ENCODE measurements at places on chromosomes 11 and 22. TPM values are rescaled to one million over a fixed set of nuclear protein-coding genes. Genes with fewer than 3 reads are reported as not detected.

GRCh38 chr11:100734743-100735527 lies 47.8 kb downstream of the ARHGAP42 start:
- peaks cover 25% of the 10 kb centered on the region for H3K4me1 ChIP-seq
- H3K36me3 ChIP-seq, result peaks cover 4% of the 10 kb centered on the region
- no peak for DNase-seq
- H3K27ac ChIP-seq, result no peak overlapping the region
- no peaks in the 10 kb centered on the region for H3K27me3 ChIP-seq

DNA sequence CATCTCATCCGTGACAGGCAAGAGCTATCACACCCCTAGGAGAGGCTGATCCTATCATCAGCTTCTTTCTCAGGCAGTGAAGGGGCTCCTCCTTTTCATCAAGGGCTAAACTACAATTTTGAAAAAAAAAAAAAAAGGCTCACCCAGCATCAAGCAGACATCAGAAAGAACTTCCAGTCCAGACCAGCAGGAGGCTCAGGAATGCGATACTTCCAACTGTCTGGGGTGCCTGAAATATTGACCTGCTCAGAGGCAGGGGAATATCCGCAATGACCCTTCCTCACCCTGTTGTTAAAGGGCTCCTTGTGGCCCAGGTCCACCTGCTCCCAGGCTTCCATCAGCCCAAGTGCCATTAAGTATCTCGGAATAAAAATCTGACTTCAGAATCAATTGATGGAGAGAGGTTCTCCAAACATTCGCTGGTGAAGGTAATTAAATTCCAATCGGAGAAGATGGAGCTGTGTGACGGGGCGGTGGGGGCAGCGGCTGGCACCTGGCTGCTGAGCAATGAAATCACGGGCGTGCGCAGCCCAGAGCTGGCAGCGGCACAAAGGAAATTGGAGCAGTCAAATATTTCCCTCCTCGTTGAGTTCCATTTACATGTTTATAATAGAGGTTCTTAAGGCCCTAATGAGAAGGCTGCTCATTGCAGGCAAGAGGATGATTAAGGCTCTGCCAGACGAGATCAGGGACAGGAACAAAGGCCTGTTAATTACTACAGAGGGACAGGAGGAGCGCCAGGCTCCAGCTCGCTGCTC lies 69.0 kb upstream of the THY1 start:
- H3K4me3 ChIP-seq, result no peak overlapping the region
- H3K36me3 ChIP-seq, result no peaks in the 10 kb centered on the region
- no peak for DNase-seq
- H3K4me1 ChIP-seq, result no peaks in the 10 kb centered on the region
- no peak overlapping the region for H3K27ac ChIP-seq

DNA sequence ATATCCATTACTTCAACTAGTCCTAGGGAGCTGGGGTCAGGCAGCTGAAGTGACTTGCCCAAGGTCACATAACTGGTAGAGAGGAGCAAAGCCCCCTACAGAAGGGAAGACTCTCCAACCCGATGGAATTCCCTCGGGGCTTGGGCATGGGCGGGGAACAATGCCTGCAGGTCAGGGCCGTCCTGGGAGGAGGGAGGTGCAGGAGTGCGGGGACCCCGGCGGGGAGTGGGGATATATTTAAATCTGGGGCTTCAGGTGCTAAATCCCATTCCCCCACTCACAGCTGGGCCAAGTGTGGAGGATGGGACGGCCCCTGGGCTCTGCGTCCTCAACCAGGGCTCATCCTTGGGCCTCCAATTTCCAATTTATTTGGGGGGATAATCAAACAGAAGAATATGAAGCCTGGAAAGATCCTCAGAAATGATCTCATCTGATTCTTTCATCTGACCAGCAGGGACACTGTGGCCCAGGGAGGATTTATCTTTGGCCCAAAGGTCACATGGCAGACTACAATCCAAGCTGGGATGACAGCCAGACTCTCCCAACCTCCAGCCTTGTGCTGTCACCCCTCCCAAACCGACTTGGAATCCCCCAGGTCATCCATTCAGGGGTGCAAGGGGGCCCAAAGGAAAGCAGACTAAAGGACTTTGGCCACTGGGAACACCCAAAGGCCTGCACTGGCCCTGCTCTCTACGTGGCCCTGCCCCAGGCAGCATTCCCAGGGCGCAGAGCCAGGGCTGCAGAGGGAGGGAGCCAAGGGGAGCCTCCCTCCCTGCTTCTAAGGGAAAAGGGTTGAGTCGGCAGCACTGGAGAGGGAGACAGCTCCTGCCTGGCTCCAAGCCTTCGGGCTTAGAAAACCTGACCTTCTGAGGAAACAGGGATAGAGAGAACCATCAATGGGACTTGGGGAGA lies 8.7 kb upstream of the C1QTNF6 start:
- peak overlapping the region; percentile 52 for H3K4me3 ChIP-seq
- H3K27ac ChIP-seq, result peak overlapping the region; percentile 95
- DNase-seq, result no peak
- no peaks in the 10 kb centered on the region for H3K27me3 ChIP-seq
- peaks cover 4% of the 10 kb centered on the region for H3K36me3 ChIP-seq

- DNase-seq, result no peak
- peaks cover 36% of the 10 kb centered on the region for H3K27me3 ChIP-seq
- no peak overlapping the region for H3K27ac ChIP-seq
- H3K4me3 ChIP-seq, result no peak overlapping the region
- H3K4me1 ChIP-seq, result no peaks in the 10 kb centered on the region
- H3K36me3 ChIP-seq, result no peaks in the 10 kb centered on the region
Observed at GRCh38 chr22:25219948-25220442, 556 bp downstream of the CRYBB2 start.

GRCh38 chr11:46857666-46858065 lies 11.6 kb upstream of the CKAP5 start:
- H3K4me1 ChIP-seq, result no peaks in the 10 kb centered on the region
- no peak for DNase-seq
- no peaks in the 10 kb centered on the region for H3K27me3 ChIP-seq
- peaks cover 24% of the 10 kb centered on the region for H3K36me3 ChIP-seq
- no peak overlapping the region for H3K27ac ChIP-seq
- H3K4me3 ChIP-seq, result no peak overlapping the region

- peak overlapping the region; percentile 45 for H3K4me3 ChIP-seq
- H3K4me1 ChIP-seq, result peaks cover 17% of the 10 kb centered on the region
- H3K27me3 ChIP-seq, result no peaks in the 10 kb centered on the region
- no peak for DNase-seq
- H3K36me3 ChIP-seq, result no peaks in the 10 kb centered on the region
Observed at GRCh38 chr11:130737866-130738431, 178.3 kb downstream of the SNX19 start.

The GTPBP1 gene
- 47.1 TPM for total RNA-seq

DNA sequence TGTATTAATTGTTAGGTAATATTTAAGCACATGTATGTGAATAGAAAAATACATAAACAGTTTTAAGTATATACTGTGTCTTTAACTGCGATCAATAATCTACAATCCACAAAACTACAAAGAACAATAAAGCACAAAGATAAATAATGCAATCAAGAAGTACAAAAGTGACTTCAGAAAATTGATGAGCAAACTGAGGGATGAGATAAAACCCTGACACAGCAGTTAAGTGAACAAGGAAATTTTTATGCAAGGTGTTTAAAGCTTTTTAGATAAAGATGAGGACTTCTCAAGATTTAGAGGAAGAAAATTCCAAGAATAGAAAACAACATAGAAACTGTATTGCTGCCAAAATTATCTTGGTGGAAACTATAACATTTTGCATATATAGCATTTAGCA lies 58.4 kb upstream of the ANGPTL5 start:
- peaks cover 4% of the 10 kb centered on the region for H3K4me1 ChIP-seq
- DNase-seq, result no peak
- H3K4me3 ChIP-seq, result no peak overlapping the region
- peaks cover 4% of the 10 kb centered on the region for H3K36me3 ChIP-seq
- no peak overlapping the region for H3K27ac ChIP-seq

The KRTAP5-7 gene
- not detected for total RNA-seq

All from type B pancreatic cell (in vitro differentiated cells).